WERI-Rb-1 (cell line): ENCODE measurements at places on chromosomes 2 and 18.

GRCh38 chr2:77009307-77009706 lies 512.9 kb downstream of the LRRTM4 start:
- DNase-seq = no peak

- no peak for DNase-seq
Observed at GRCh38 chr18:38028946-38029345, 463.3 kb upstream of the CELF4 start.

DNA sequence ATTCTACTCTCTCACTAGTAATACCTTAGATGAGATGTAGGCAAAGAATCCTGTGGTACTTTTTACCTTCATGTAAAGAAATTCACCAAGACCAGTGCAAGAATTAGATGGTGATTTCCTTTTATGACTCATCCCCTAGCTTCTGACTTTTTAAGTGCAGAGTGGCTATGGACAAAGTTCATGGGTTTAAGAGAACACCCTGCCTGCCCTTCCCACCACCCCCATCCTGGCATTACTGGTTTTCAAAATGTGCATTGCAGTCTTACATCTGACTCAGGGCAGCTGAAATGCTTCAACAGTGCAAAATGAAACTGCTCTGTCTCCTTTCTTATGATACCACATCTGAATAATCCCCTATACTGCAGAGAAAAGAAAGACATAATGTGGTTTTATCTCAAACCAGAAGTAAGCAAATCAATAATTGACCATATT lies 22.6 kb downstream of the MAIP1 start:
- no peak for DNase-seq

GRCh38 chr2:36478332-36478738 lies 119.6 kb downstream of the FEZ2 start:
- DNase-seq = no peak

GRCh38 chr2:168157926-168158325 lies 89.5 kb downstream of the STK39 start:
- no peak for DNase-seq

DNA sequence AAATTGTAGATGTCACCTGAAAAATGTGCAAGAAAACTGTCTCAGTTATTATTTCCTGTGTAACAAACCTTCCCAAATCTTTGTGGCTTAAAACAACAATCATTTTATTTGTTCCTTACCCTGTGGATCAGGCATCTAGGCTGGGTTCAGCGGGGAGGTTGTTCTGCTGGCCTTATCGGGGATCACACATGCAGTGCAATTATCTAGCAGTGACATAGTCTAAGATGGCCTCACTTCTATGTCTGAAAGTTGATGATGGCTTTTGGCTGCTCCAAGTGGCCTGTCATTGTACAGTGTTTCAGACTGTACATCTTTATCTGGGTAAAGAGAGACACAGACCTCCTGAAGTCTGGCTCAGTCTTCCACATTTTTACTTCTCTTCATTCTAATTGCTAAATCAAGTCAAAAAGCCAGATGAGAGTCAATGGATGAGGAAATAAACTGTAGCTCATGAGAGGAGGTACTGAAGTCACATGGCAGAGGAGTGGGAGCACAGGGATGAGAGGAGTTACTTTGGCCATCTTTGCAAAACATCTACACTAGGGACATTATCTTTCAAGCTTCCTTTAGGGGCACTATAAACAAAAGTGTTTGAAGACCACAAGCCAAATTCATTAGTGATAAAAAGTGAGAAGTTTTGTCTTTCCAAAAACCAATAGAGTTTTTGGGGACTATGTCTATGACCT lies 243.1 kb upstream of the CCDC68 start:
- DNase-seq = no peak

- no peak for DNase-seq
Observed at GRCh38 chr18:30957066-30957465, 85.5 kb downstream of the DSC3 start.

- no peak for DNase-seq
Observed at GRCh38 chr18:36535202-36535935, 237.9 kb downstream of the FHOD3 start.

DNA sequence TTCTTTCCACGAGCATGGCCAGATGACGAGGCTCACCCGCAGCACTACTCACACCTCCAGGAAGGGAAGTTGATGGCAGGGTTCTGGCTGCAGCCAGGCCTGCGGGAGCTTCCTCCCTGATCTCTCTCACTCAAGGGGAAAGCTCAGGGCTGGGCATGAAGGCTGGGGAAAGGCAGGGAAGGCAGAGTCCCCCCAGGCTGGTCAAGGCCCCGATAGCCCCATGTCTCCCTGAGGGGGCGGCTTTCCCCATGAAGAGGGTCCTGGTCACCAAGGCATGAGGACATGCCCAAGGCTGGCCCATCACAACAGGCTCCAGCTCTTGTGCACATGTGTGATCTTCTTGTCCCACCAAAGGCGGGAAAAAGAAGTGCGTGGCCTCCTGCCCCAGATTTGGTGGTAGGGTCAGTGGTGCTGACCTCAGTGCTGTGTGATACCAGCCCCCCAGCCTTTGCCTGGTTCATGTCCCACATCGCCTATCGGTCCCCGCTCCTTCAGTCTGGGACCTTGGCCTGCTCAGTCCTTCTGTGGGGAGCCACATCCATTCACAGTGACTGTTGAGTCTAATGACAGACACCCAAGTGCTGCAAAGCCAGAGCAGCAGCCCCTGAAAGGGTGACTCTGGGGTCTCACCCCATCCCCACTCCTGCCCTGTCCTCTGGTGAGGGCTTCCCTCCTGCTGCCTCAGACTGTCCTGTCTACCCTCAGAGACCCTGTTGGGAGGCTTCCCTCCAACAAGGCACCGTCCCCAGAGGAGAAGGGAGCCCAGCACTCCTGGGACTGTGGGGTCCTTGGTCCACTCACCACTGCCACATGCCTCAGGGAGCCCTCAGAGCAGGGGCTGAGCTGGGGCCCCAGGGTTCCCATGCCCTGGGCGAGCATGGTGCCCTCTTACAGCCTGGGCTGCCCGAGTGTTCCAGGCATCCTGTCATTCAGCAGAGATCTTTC lies 49.8 kb upstream of the ALPP start:
- DNase-seq = no peak

GRCh38 chr2:36701918-36702317 lies 5.4 kb downstream of the VIT start:
- no peak for DNase-seq

GRCh38 chr2:101188683-101189405 lies 37.7 kb upstream of the TBC1D8 start:
- peak; percentile 69 for DNase-seq

DNA sequence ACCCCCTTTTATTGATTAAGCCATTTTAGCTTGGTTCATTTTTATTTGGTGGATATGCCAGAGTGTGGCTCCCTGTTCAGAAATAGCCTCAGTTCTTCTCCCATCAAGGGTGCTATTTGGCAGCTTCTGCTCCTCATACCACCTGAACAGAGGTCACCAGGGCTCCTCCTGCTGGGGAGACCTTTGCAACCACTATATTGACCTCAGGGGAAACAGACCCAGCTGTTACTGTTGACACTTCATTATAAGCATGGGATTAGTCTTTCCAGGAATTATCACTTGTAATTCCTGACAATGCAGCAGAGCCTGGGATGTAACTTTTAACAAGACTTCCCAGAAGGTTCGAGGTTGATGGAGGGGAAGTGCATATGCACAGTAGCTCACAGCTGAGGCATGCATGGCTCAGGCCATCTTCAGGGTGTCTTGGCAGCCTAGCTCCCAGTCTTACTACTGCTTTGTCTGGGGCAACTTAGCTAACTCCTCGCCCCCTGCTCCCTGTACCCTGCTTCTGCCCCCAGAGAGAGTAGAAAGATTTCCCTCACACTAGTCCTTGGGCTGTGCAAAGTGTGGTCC lies 239.4 kb upstream of the SPRED2 start:
- peak; percentile 26 for DNase-seq

GRCh38 chr2:43399515-43400264 lies 173.3 kb upstream of the ZFP36L2 start:
- no peak for DNase-seq

GRCh38 chr2:119943058-119943457 lies 69.8 kb upstream of the EPB41L5 start:
- no peak for DNase-seq

GRCh38 chr2:124450481-124450880 lies 425.4 kb downstream of the CNTNAP5 start:
- no peak for DNase-seq

- DNase-seq = no peak
Observed at GRCh38 chr2:61185231-61185728, 23.3 kb downstream of the C2orf74 start.

GRCh38 chr18:37535968-37536367 lies 29.6 kb downstream of the CELF4 start:
- no peak for DNase-seq

- no peak for DNase-seq
Observed at GRCh38 chr2:230134496-230135129, 65.9 kb upstream of the SLC16A14 start.

- DNase-seq = no peak
Observed at GRCh38 chr2:197360744-197361156, 50.2 kb upstream of the ANKRD44 start.

DNA sequence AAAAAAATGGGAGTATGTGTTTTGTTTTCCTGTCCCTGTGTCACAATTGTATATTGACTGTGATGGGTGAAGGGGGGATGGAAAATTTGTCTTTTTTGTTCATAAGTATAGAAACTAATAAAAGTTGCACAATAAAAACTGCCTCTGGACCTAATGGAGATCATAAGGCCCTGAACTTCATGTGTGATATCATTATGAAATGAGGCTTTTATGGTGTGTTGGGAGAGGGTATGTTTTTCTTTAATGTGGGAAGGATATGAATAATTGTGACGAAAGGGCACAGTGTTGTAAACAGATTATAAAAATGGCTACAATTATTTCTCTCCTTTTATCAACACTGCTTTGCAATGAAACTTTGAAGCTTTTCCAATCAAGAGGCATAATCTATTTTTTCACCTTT lies 1889.3 kb upstream of the CELF4 start:
- no peak for DNase-seq

- DNase-seq = no peak
Observed at GRCh38 chr18:28407681-28408080, 230.8 kb upstream of the CDH2 start.

DNA sequence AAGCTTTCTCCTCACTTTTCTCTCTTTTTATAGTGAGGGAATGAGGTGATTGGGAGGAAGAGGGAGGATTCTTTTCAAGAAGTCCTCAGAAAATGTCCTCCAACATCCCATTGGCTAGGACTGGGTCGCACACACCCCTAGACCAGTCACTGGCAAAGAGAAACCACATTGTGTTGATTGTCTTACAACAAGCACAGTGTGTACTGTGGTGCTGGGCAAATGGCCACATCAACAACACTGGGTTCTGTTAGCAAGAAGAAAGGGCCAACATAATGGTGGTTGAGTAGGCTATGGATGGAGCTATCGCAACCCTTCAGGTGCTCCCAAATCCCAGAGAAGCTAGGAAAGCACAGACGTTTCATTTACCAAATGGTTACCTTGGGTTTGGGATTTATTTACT lies 18.7 kb upstream of the PTPN4 start:
- no peak for DNase-seq

DNA sequence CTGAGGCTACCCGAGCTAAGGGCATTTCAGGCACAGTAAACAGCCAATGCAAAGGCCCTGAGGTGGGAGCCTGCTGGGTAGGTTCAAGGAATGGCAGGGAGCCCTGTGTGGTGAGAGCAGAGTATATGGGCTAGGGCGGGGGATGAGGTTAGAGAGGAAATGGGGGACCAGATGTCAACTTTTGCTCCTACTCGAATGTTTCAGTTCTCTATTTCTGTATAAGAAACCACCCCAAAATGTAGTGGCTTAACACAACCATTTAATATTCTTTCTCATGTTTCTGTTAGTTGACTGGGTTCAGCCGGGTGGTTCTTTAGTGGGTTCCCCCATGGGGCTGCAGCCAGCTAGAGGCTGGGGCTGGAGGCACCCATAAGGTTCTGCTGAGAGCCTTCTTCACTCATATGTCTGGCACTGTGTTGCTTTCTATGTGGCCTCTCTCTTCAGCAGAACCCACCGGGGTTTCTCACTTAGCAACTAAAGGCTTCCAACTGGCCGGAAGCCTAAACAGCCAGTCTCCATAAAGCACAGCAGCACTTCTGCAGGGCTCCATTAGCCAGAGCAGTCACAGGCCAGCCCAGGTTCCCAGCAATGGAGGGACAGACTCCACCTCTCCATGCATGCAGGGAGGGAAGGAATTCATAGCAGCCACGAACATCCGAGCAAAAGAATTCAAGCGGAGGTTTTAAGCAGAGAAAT lies 5.6 kb upstream of the ATOH8 start:
- no peak for DNase-seq

- DNase-seq = peak; percentile 4
Observed at GRCh38 chr2:240438810-240439697, 3.6 kb downstream of the GPC1 start.

DNA sequence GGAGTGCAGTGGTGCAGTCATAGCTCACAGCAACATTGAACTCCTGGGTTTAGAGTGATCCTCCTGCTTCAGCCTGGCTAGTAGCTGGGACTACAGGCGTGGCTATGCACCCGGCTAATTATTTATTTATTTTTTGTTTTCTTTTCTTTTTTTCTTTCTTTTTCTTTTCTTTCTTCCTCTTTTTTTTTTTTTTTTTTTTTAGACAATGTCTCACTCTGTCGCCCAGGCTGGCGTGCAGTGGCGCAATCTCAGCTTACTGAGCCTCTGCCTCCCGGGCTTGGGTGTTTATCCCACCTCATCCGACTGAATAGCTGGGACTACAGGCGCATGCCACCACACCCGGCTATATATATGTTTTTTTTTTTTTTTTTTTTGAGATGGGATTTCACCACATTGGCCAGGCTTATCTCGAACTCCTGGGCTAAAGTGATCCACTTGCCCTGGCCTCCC lies 1.4 kb upstream of the ANXA4 start:
- DNase-seq = no peak

- no peak for DNase-seq
Observed at GRCh38 chr2:188181884-188182283, 109.8 kb upstream of the GULP1 start.
